Endothelial cell (in vitro differentiated cells): ENCODE measurements at places on chromosomes 16 and 17. TPM values are rescaled to one million over a fixed set of nuclear protein-coding genes. Genes with fewer than 3 reads are reported as not detected.
A peak's percentile ranks its signal among the peaks of the same experiment; 100 is the strongest.

The KRT17 gene
- total RNA-seq: not detected

DNA sequence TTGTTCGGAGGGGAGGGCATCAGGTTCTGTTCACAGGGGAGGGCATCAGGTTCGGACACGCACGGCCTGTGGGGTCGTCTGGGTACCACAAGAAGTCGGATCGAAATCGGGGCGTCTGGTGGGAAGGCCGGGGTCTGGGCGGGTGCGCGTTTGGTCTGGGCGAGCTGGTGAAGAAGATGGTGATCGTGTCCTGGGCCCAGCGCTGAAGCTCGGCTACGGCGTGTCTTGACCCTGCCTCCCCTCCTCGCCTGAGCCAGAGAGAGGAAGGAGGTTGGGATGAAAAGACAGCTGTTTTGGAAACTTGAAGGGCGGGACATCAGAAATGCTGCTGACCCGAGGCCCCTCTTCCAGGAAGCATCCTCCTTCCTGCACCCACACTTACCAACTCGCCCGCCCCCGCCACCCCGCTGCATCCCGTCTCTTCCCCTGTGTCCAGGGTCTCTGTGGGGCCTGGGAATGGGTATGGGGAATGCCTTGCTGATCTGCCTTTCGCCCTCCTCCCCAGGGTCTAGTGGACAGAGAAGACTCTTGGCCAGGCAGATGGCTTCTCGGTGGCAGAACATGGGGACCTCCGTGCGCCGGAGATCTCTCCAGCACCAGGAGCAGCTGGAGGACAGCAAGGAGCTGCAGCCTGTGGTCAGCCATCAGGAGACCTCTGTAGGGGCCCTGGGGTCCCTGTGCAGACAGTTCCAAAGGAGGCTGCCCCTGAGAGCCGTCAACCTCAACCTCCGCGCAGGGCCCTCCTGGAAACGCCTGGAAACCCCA, 498 bp downstream of the PIMREG start:
- DNase-seq: no peak

- no peak for DNase-seq
These were observed 143.5 kb upstream of the TOX3 start for GRCh38 chr16:52690468-52690867.

GRCh38 chr16:57000271-57001025, 11.1 kb downstream of the NLRC5 start:
- no peak for DNase-seq

DNA sequence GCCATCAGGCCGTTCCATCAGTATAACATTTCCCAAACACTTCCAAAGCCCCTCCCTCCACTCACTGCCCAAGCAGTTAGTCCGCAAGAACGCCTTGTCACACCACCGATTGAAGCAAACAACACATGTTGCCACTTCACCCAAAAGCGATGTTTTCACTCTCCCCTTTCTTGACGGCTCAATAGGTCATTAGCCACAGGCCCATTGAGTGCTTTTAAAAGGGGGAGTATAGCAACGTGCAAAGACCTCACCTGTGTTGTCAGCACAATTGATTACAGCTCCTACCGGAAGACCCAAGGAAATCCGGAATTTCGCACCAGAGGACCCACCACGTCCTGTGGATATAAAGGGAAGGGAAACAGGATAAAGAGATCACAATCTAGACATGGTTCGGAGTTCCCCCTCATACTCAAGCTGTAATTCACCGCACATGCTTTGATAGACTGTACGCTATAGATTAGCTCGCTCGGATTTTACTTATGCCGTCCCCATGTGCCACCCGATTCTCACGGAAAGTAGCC, 690 bp downstream of the RPL23 start:
- DNase-seq: peak; percentile 54

GRCh38 chr16:66886321-66886720, 6.0 kb downstream of the PDP2 start:
- no peak for DNase-seq
